ENCODE measurements at places on chromosomes 13 and 19.
A peak's percentile ranks its signal among the peaks of the same experiment; 100 is the strongest.

DNA sequence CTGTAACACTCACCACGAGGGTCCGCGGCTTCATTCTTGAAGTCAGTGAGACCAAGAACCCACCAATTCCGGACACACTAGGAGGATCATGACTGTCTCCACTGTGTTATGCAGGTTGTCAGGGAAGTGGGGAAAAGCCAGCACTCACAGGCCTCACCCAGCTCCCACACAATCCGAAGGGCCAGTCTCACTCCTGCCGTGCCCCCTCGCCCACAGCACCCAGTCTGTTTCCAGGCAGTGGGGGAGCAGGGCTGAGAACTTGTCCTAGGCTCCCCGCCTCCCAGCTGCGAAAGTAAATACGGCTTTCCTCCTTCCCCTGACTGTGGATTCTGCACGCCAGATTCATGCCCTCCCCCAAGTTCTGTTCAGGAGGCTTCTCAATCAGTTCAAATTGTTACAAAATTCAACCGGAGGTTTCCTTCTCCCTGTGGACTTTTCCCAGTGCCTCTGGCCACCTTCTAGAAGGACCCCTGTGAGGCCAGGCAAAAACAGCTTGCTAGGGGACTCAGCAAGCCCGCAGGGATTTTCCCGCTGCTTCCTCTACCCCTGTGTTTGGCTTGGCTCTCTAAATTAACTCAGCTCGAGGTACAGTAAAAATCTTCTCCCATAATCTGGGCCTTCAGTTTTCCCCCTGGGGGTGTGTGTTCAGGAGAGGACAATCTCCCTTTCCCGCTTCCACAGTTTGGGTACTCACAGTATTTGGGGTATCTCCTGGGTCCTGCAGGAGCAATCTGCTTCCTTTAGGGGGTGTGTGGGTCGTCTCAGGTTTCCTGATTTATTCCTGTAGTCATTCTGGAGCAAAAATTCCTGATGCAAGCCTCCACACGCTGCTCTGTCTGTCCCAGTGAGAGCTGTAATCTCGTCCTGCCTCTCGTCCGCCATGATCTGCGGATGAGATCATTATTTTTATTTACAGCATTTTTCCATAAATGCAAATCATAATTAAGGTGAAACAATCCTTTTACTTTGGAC is 899.8 kb downstream of the GPC5 start:
- DNase-seq, result no peak

GRCh38 chr19:51552996-51553725 is 17.9 kb upstream of the ZNF175 start:
- DNase-seq, result no peak

DNA sequence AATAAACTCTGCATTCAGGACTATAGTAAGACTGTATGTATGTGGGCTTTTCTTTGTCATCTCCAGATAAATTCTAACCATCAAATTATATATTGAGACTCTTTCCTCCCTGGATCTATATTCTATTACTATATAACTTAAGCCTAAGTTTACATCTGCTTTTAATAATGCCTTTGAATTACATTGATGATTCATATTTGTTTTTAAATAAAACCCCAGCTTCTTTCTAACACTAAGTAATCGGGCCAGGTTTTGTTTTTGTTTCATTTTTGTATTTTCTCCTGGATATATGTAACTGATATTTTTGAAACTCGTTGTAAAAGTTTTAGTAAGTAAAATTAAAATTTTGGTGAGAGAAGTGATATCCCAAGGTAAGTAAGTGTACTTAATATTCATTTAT is 1599.1 kb downstream of the PCDH9 start:
- no peak for DNase-seq

GRCh38 chr13:21934284-21934683 is 263.4 kb downstream of the FGF9 start:
- no peak for DNase-seq

GRCh38 chr13:35470671-35471661 is 5.5 kb downstream of the MAB21L1 start:
- DNase-seq, result no peak

- DNase-seq, result no peak
Measured at GRCh38 chr13:68923995-68924394, 1183.6 kb upstream of the ATXN8OS start.

GRCh38 chr19:1913781-1914577 is 8.8 kb downstream of the ADAT3 start:
- no peak for DNase-seq

GRCh38 chr19:38656171-38656981 is 8.9 kb downstream of the ACTN4 start:
- DNase-seq, result no peak

- DNase-seq, result no peak
Measured at GRCh38 chr13:75050419-75051046, 431.4 kb downstream of the TBC1D4 start.

DNA sequence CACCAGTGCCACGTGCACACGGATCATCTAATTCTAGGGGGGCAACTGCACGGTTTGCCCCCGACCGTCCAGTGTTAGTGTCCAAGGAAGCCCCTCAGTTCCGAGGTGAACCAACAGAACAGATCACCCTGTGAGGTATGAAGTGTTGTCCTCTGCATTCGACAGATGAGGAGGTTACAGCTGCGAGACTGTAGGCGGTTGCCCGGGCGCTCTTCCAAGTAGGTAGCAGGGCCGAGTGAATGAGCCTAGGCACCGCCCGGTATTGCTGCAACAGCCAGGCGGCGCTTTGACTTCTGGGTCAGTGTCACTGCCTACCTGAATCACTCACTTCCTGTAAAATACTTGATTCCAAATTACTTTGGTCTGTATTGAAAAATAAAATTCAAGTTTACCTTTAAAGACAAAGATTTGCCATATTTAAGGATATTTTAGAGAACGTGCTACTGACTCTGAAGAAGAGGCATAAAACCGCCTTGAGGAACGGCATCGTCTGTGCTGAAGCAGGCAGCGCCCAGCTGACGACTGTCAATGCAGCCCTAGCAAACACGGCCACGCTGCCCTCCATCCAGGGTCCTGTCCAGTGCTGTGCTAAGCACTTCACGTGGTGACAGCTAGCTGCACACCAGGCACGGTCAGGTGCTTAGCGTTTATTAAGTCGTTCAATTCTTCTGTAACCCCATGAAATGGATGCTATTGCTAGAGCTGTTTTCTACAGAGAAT is 19.3 kb upstream of the RASA3 start:
- no peak for DNase-seq

DNA sequence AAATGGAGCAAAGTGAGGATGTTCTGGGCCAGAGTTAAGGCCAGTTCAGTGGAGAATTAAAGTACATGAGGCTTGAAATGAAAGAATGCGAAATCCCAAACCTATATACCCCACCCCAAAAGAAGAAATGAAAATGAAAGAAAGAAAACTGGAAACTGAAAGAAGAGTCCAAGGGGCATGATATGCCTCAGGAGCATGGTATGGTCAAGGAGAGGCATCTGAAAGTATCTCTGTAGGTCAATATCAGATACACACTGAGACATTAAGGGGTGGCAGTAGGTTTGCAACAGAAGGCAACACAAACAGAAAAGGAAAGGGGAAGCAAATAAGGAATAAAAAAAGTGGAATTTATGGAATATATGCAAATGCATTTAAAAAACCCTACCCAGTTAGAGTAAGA is 166.5 kb downstream of the COG6 start:
- DNase-seq, result no peak

DNA sequence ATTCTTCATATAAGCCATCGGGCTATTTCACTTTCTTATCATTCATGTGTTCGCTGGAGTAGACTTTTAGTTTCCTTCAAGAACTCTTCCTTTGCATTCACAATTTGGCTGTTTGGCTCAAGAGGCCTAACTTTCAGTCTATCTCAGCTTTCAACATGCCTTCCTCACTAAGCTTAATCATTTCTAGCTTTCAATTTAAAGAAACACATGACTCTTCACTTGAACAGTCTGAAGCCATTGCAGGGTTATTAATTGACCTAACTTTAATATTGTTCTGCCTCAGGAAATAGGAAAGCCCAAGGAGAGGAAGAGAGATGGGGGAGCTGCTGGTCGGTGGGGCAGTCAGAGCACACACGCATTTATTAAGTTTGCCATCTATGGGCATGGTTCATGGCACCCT is 158.1 kb downstream of the SUCLA2 start:
- no peak for DNase-seq

GRCh38 chr19:28301961-28302360 is 911.0 kb downstream of the UQCRFS1 start:
- no peak for DNase-seq

DNA sequence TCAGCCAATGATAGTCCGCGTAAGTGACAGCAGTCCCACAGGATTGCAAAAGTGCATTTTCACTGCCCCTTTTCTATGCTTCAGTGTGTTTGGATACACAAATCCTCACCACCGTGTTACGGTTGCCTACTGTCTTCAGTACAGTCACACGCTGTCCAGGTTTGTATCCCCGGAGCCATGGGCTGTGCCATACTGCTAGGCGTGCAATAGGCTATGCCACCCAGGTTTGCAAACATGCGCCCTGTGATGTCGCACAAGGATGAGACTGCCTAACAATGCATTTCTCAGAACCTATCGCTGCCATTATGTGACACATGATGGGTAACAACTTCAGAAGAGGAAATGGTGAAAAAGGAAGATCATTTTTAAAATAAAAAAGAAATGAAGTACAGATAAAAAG is 16.8 kb upstream of the ADPRHL1 start:
- DNase-seq, result no peak

DNA sequence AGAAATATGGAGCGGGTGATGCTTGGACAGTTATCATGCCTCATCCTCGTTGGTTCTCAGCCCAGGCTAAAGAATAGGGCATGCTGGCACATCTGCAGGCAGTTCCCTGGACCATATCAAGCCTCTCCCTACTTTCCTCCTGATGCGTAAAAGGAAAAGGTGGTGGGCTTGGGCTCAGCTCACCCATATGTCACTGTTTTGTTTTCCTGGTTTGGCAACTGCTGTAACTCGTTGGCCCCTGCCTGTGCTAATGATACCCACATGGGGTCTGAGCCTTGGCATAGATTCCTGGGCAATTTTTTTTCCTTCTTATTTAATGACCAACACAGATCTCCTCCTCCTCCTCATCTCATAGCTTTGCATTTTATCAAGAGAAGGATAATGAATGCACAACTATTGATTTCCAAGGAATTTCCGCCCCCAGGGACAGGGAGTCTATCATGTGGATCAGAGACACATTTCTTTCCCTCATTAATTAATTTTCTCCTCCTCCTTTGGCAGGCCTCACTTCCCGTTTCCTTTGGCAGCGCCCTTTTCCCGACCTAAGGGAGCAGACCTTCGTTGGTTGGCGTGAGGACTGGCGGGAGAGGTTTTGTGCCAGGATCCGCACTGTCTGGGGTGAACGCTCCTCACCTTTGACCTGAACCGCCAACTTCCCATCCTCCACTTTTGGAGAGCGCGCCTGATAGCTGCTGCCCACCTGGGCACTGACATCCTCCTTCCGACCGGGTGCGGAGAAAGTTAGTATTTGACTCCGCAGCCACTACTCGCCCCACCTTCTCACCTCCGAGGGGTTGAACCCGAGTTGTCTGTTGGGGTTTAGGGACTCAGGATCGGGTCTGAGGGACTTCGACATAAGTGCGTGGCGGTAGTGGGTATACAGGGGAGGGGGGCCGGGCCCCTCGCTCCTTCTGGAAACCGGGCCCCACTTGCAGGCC is 3.4 kb upstream of the POU4F1 start:
- no peak for DNase-seq

GRCh38 chr13:36884235-36884634 is 35.8 kb downstream of the SMAD9 start:
- DNase-seq, result no peak

- no peak for DNase-seq
Measured at GRCh38 chr13:101763191-101763590, 310.7 kb downstream of the ITGBL1 start.

DNA sequence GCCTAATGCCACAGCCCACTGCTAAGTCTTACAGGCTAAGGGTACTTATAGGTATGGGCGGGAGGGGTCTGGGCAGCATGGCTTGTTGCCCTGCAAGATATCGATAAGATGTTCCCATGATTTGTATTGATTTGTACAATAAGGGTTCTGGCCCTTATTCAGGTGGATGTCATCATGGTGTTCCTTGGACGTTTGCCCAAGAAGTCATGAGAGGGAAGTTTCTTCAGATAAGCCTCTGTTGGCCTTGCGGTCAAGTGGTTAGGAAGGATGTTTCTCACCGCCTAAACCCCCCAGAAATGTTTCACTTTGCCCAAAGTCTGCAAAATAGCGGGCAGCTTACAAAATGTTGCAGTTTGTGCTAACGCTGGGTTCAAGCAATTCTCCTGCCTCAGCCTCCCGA is 7.3 kb downstream of the PARP4 start:
- no peak for DNase-seq

DNA sequence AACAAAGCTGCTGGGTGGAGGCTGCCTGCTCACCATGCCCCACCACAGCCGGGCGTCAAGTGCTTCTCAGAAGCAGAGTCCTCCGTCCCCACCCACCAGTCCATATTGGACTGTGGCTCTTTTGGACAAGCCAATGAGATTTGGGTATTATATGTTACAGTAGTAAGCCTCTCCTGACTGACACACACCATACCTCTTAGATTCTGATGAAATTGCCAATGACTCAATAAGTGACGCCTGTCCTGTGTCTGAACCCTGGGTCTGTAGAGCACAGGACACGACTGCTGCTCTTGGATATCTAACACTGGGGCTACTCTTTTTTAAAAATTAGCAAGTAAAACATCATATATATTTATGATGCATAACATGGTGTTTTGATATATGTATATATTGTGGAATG is 44.8 kb upstream of the UBAC2 start:
- DNase-seq, result no peak

DNA sequence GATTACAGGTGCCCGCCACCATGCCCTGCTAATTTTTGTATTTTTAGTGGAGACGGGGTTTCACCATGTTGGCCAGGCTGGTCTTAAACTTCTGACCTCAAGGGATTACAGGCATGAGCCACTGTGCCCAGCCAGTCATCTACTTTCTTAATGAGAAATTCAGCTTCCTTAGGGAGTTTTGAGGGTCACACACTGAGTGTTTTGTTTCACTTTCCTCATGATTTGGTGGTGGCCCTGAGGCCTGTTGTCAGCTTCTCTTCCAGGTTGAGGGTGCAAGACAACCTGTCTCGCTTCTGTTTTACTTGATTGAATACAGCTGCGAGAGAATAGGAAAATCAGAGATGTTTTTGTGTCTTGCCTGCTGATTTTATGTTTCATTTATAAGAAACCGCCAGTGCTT is 9.9 kb downstream of the FRY start:
- DNase-seq, result peak; percentile 49

- DNase-seq, result no peak
Measured at GRCh38 chr13:30240608-30241007, 66.7 kb downstream of the KATNAL1 start.

GRCh38 chr13:100633461-100633860 is 41.1 kb downstream of the TMTC4 start:
- DNase-seq, result no peak

GRCh38 chr19:30222428-30222873 is 149.7 kb upstream of the ZNF536 start:
- no peak for DNase-seq

GRCh38 chr13:98307463-98308085 is 130.5 kb upstream of the RNF113B start:
- DNase-seq, result no peak

- DNase-seq, result no peak
Measured at GRCh38 chr13:58680115-58680514, 1048.6 kb downstream of the PCDH17 start.

- DNase-seq, result no peak
Measured at GRCh38 chr19:17200408-17201079, 14.6 kb upstream of the USE1 start.

- no peak for DNase-seq
Measured at GRCh38 chr19:41023193-41023592, 32.1 kb downstream of the CYP2B6 start.

GRCh38 chr19:5694167-5694955 is 4.3 kb downstream of the RPL36 start:
- DNase-seq, result no peak

- DNase-seq, result peak; percentile 71
Measured at GRCh38 chr19:42512743-42513304, 15.5 kb downstream of the CEACAM1 start.
